ENCODE measurements at places on chromosomes 3 and 15. TPM values are rescaled to one million over a fixed set of nuclear protein-coding genes. Genes with fewer than 3 reads are reported as not detected.

GRCh38 chr3:112412494-112412893, 79.5 kb downstream of the CD200 start:
- no peak overlapping the region for H3K4me3 ChIP-seq
- no peak for DNase-seq
- no peaks in the 10 kb centered on the region for H3K4me1 ChIP-seq
- H3K27ac ChIP-seq = no peak overlapping the region
- no peaks in the 10 kb centered on the region for H3K36me3 ChIP-seq
- H3K27me3 ChIP-seq = no peaks in the 10 kb centered on the region

The MUC13 gene
- total RNA-seq = 0.49 TPM

The CEMIP gene
- 0.10 TPM for total RNA-seq

GRCh38 chr3:54932606-54933005, 4.7 kb upstream of the LRTM1 start:
- H3K27me3 ChIP-seq = no peaks in the 10 kb centered on the region
- no peak overlapping the region for H3K27ac ChIP-seq
- H3K4me3 ChIP-seq = no peak overlapping the region
- no peak for DNase-seq
- H3K36me3 ChIP-seq = no peaks in the 10 kb centered on the region
- H3K4me1 ChIP-seq = no peaks in the 10 kb centered on the region

DNA sequence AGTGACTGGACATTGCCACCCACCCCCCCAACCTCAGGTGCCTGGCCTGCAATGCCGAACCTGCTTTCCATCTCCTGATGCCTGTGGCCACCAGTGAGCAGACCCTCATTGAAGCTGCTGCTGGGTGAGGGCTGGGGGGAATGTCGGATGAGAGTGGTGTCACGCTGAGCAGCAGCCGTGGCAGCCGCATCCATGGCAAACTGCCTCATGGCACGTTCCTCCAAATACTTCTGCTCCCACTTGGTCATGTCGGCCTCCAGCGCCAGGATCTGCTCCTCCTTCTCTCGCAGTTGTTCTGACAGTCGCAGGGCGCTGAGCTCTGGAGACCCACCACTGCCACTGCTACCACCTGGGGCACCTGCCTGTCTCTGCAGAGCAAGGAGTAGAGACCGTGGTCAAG, 14.2 kb downstream of the AMOTL2 start:
- peaks cover 15% of the 10 kb centered on the region for H3K4me1 ChIP-seq
- no peak overlapping the region for H3K27ac ChIP-seq
- H3K4me3 ChIP-seq = no peak overlapping the region
- H3K36me3 ChIP-seq = no peaks in the 10 kb centered on the region
- DNase-seq = no peak

The ALG3 gene
- 22.6 TPM for total RNA-seq

DNA sequence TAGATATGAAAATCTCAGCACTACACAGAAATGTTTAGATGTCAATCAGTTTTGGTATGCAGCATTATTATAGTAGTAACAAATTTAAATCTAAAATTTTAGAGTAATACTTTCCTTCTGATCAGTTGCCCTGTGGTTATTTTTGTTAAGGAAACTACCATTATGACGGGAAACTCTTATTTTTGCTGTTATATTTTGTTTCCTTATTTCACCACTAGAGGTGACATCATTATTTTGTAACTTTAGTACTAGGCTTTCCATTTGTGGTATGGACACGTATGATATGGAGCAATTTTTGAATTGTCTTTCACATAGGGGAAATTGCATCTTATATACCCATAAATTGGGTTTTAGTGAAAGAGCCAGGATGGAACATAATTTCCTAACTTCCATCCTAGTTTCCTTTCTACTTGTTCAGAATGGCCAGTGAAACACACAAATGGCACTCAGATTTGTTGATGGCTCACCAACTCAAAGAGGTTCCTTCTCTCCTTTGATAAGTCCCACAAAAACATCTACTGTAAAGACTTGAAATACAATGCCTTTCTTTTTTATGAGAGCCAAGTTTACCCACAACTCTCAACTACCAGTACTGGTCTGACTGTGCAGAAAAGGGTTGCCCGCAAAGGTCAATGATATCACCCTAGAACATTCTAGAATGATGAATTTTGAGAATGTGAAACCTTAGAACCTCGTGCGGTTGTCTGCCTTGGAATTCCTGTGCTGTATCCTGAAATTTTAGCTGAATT, 19.4 kb upstream of the PPP4R2 start:
- H3K36me3 ChIP-seq = no peaks in the 10 kb centered on the region
- H3K4me3 ChIP-seq = no peak overlapping the region
- no peaks in the 10 kb centered on the region for H3K4me1 ChIP-seq
- H3K27me3 ChIP-seq = no peaks in the 10 kb centered on the region
- no peak overlapping the region for H3K27ac ChIP-seq

GRCh38 chr3:188527389-188527788, 373.4 kb downstream of the LPP start:
- no peaks in the 10 kb centered on the region for H3K4me1 ChIP-seq
- H3K36me3 ChIP-seq = peaks cover 3% of the 10 kb centered on the region
- no peak for DNase-seq
- H3K4me3 ChIP-seq = no peak overlapping the region
- H3K27ac ChIP-seq = no peak overlapping the region

GRCh38 chr3:120604382-120604781, 8.2 kb downstream of the NDUFB4 start:
- peaks cover 37% of the 10 kb centered on the region for H3K36me3 ChIP-seq
- no peaks in the 10 kb centered on the region for H3K27me3 ChIP-seq
- no peak for DNase-seq
- no peak overlapping the region for H3K4me3 ChIP-seq
- H3K27ac ChIP-seq = no peak overlapping the region

DNA sequence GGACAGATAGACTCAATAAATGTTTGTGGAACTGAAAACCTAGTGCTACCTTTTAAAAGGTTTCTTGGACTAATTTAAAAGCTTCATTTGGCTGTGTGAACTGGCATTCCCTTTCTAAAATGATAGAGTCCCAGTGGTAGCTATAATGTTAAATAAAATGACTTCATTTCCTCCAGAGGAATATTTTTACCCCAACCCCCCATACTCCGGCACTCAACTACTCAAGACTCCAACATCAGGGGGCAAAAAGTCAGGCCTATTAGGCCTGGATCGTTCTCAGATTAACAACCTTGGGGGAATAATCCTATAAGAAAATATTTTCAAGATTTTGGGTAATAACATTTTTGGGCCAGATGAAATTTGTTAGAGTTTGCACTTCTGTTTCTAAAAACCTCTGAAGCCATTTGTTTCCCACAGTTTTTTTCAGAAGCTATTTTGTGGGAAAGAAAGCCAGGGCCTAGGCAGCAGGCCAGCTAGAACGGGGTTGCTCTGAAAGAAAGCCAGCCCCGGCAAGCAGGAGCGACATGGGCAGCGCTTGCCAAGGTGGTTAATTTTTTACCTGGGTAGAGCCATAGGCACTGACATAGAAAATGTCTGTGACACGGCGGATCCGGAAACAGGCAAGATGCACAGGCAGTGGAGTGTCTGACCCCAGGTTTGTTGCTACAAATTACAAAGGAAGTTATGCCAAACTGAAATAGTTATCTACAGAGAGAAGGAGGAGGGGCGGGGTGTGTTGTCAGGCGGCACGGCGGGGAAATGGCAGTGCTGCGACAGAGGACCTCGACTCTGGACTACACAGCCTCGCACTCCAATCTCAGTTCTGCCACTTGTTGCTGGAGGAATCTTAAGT, 84.6 kb downstream of the MAGI1 start:
- DNase-seq = no peak
- no peaks in the 10 kb centered on the region for H3K4me1 ChIP-seq
- H3K27me3 ChIP-seq = no peaks in the 10 kb centered on the region
- no peak overlapping the region for H3K4me3 ChIP-seq
- no peaks in the 10 kb centered on the region for H3K36me3 ChIP-seq
- no peak overlapping the region for H3K27ac ChIP-seq

- H3K27me3 ChIP-seq = no peaks in the 10 kb centered on the region
- no peaks in the 10 kb centered on the region for H3K4me1 ChIP-seq
- H3K4me3 ChIP-seq = no peak overlapping the region
- DNase-seq = no peak
- no peak overlapping the region for H3K27ac ChIP-seq
Measured at GRCh38 chr3:168427835-168428475, 332.2 kb upstream of the GOLIM4 start.

GRCh38 chr15:82122746-82123400, 77.1 kb upstream of the MEX3B start:
- H3K27me3 ChIP-seq = no peaks in the 10 kb centered on the region
- DNase-seq = no peak
- H3K4me1 ChIP-seq = no peaks in the 10 kb centered on the region

DNA sequence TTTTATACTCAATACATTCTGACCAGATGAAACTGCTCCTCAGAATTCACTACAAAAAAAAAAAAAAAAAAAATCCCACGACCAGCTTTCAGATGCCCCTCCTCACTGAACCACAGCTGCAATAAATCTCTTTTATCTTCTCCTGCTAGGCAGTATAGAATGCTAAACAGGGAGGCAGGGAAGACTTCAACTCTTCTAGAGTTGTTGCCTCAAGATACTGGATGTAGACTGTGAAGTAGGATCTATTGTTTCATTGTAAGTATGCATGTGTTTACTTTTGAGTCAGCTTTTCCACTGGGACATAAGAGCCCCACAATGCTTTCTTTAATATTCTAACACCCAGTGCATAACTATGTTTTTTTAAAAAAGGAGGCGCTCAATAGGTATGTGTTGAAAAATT, 401.4 kb downstream of the TBL1XR1 start:
- no peaks in the 10 kb centered on the region for H3K4me1 ChIP-seq
- DNase-seq = no peak
- H3K36me3 ChIP-seq = no peaks in the 10 kb centered on the region
- H3K4me3 ChIP-seq = no peak overlapping the region

GRCh38 chr15:92391640-92392039, 2.0 kb upstream of the ST8SIA2 start:
- H3K4me3 ChIP-seq = no peak overlapping the region
- H3K27me3 ChIP-seq = peaks cover 13% of the 10 kb centered on the region

DNA sequence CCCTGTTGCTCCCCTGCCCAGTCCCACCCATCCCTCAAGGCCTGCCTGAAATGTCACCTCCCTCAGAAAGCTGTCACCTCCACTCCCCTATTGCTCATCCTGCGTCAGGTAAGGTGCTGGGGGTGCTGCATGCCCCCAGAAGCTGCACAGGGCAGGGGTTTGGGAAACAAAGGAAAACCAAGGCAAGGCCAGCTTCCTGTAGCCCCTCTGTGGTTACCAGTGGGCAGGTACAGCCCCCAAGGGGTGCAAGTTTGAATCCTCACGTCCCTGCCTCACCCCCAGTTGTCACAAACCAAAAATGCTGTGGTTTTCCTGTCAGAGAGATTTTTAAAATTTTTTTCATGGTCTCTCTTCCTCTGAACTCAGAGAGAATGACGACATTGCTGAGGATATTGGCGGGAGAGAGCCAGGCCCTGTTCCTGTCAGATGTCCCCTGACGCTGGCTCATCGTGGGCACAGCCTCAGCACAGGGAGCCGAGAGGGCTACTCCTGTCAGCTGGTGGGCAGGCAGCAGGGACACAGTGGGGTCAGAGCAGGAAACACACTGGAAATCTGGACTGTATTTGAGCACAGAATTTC, 27.0 kb downstream of the PSTPIP1 start:
- DNase-seq = no peak
- H3K4me3 ChIP-seq = no peak overlapping the region
- peaks cover 54% of the 10 kb centered on the region for H3K36me3 ChIP-seq
- peak overlapping the region; percentile 64 for H3K27ac ChIP-seq
